ENCODE measurements at places on chromosomes 2 and 18. TPM values are rescaled to one million over a fixed set of nuclear protein-coding genes. Genes with fewer than 3 reads are reported as not detected.

DNA sequence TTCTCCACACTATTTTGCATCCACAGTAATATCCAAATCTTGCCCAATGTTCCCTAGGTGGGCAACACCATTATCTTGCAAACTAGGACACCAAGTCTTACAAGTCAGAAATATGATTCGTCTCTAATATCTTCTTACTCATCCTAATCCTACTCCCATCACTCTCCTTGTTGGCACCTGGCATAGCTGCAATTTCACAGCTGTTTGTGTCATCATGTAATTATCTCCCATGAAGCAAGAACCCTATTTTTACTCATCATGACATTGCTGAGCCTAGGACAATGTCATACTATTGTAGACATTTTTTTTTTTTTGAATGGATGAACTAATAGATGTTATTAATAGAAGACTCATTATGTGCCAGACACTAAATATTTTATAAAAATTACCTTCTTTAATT, 91.3 kb upstream of the CCDC141 start:
- no peak for DNase-seq

GRCh38 chr2:170298115-170298514, 120.2 kb downstream of the MYO3B start:
- no peak for DNase-seq

DNA sequence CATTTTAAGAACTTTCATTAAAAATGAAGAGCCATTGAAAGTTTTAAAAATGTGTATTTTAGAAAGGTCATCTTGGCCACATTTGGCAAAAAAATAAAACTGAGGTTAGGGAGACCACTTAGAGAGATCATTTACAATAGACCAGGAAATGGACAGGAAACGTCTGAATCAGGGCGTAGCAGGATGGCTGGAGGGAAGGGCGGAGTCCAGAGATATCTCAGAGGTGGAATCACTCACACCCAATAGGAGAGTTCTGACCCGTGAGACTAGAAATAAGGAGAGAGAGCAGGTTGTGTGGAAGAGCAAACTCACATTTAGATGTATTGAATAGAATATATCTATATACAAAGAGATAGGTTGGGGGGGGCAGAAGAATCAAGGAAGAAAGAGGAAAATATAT, 373.4 kb downstream of the METTL4 start:
- no peak for DNase-seq

DNA sequence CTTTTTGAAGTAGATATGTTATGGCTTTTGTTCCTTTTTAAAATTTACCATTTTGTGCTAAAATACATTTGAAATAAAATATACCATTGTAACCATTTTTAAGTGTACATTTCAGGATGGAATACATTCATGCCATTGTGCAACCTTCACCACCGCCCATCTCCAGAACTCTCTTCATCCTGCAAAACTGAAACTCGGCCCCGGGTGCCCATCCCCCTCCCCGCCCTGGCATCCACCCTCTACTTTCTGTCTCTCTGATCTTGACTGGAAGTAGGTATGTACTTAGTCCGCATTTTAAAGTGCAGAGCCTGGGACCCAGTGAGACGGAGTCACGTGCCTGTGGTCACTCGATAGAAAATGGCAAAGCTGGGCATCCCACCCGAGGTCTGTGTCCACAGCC, 45.6 kb downstream of the DIPK1C start:
- no peak for DNase-seq

DNA sequence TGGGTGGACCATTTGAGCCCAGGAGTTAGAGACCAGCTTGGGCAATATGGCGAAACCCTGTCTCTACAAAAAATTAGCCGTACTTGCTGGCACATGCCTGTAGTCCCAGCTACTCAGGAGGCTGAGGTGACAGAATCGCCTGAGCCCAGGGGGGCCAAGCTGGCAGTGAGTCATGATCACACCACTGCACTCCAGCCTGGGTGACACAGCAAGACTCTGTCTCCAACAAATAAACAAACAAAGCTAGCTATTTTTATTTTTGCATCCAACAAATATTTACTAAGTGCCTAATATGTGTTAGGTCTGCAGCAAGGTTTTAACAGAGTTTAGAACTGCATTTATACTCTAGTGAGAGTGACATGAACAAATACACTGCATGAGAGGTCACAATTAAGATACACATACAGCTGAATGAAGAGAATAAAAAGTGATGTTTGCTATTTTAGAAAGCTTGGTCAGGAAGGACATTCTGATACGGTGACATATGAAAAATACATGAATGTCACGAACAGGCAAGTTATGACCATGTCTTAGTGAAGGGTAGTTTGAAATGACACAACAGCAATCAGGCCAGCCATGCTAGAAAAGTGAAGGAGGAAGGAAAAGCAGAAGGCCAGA, 83.2 kb upstream of the FRZB start:
- DNase-seq: no peak

The ALMS1 gene
- total RNA-seq: 18.9 TPM

The HRH4 gene
- total RNA-seq: not detected

Data from omental fat pad (tissue), 4 donors.